ENCODE measurements at places on chromosomes 12 and 14.

DNA sequence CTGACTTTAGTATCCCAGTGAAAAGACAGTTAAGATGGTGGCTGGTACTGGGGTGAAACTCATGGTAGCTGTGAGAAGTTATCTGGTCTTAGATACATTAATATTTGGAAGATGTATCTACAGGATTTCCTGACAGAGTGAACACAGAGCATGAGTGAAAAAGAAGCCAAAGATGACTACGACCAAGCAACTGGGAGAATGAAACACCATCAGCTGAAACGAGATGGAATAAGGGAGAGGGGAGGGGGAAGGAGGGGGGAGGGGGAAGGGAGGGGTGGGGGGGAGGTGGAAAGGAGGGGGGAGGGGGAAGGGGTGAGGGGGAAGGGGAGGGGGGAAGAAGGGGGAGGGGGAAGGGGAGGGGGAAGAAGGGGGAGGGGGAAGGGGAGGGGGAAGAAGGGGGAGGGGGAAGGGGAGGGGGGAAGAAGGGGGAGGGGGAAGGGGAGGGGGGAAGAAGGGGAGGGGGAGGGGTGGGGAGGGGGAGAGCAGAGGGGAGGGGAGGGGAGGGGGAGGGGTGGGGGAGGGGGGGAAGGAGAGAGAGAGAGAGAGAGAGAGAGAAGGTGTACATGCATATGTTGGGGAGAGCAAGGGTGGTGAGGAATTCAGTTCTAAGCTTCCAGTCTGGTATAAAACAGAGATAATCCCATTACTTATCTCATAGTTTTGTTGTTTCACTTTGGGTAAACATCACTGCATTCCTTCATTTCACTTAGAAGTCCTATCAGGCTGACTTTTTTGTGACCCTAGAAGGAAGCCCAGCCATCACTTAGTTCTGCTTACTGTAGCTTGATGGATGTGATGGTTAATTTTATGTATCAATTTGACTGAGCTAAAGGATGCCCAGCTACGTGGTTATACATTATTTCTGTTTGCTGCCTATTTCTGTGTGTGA, 73.9 kb downstream of the SPPL3 start:
- DNase-seq, result no peak

GRCh38 chr12:106431839-106432411, 74.4 kb downstream of the POLR3B start:
- no peak for DNase-seq

DNA sequence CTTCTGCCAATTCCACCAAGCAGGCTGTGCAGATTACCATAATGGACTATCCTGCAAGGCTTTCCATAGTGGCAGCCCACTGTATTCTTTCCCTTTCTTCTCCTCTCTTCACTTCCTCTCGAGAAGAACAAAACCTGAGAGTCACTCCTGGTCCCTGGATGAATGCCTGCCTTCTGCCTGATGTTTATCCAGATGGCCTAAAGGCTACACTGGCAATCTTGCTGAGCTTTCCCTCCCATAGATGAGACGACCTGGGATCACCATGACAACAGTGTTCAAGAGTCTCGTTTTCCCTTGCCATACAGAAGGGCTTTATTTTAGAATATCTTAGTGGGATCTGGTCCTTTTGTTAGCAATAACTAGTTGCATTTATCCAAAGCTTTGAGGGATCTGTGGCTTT, 142.3 kb downstream of the RTN1 start:
- DNase-seq, result no peak

- peak; percentile 21 for DNase-seq
Observed at GRCh38 chr14:20682435-20683124, 1.8 kb upstream of the RNASE4 start.

- peak; percentile 100 for DNase-seq
Observed at GRCh38 chr12:49336645-49337584, at the start of gene C1QL4. TSS of gene C1QL4 (minus strand) at chr12:49337188. CDS start at chr12:49336477, 711 bp downstream.

GRCh38 chr12:14927267-14927666, 11.1 kb downstream of the ERP27 start:
- DNase-seq, result no peak

DNA sequence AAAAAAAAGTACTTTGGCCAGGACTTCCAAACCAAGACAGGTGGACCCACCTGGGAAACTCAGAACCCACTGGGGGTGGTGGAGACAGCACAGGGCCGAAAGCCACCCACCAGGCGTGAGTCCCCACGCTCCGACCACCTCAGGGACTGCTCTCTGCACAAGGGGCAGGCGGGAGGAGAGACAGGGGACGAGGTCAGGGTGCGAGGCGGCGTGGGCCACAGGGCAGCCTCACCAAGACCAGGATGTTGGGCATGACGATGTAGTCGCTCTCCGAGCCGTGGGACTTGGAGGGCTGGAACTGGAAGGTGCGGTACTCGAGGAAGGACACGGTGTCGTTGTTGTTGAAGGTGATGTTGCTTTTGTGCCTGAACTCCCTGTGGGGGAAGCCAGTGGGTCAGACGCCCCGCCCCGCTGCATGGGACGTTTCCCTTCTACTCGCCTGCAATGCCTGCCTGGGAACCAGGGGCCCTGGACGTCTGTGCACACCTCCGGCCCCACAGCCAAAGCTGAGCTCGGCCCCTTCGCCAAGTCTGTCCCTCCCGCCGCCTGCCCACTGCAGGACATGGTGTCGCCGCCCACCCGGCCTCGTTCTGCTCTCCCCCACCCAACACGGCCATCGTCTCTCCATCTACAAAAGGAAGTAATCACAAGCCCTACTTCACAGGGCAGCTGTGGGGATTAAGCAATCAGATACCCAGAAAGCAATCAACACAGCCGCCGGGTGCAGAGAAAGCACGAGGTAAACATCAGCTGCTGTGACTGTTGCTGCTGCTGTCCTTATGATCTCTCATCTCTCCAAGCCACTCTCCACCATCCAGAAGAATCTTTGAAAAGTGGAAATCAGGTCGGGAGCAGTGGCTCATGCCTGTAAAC, 48.7 kb downstream of the SCARB1 start:
- DNase-seq, result no peak

- no peak for DNase-seq
Observed at GRCh38 chr12:19759227-19759626, 319.9 kb downstream of the AEBP2 start.

DNA sequence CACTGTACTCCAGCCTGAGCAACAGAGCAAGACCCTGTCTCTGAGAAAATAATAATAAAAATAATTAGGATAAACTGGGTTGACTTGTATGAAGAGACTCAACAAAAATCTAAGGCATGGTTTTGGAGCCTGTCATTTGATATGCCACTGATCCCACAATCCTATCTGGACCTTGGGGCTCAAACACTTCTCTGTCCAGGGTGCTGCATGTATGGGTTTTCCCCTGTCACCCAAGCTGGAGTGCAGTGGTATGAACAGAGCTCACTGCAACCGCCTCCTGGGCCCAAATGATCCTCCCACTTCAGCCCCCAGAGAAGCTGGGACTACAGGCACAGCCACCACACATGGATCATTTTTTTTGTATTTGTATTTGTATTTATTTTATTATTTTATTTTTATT, 5.3 kb upstream of the VSIG10 start:
- DNase-seq, result no peak

- DNase-seq, result no peak
Observed at GRCh38 chr14:39763402-39763890, 331.2 kb upstream of the FBXO33 start.

DNA sequence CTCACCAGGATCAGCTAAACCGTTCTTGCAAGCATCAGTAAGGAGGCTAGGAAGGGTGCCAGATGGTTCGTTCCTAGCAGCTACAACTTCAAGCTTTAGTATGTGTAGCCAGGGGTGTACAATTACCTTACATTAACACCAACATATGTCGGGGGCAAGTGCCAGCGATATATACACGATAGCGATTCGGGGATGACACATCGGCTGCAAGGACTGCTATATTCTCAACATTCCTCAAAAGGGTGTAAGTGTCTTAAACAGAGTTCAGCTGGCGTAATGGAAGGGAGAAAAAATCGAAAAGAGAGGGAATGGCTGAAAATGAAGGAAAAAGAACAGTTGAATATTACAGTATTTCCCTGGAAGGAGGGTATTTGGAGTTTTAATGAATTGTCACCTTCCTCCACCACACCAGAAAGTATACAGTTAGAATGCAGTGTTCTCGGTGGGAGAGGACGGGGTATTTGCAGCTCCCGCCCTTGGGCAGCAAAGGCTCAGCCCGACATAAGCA, 545 bp downstream of the LIMA1 start:
- no peak for DNase-seq
